AG10803 (cell line): ENCODE measurements at places on chromosomes 3 and 15.

DNA sequence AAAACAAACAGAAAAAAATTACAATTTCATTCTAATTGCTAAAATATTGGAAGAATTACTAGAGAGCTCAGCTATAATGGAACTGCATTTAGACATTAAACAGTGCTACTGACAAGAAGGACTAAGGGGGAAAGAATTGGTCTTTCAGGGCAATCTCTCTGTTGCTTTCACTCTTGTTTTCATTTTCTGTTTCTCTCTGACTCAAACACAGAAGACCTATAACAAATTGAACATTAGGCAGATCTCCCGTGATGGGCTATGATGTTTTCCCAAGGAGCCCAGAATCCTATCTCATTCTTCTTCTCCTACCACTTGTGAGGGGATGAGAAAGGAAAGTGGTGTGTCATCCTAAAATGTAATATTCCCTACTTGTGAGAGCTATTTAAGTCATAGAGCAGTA is 358.0 kb upstream of the TGFBR2 start:
- no peak for DNase-seq

DNA sequence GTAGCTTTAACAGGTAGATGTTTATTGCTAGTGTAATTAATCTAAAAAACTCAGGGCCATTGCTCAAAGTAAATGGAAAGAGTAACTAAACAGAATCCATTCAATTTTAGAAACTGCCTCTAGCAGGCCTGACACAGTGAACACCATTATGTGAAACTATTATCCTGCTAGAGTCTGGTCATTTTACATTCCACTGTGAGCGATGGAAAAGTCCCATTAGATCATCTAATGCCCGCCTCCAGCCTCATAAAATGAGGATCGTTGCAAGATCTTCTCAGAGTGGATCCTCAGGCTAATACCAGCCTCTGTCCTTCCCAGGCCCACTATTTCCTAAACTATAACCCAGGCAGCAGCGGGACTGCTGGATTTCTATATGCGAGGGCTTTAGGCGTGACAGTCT is 107.7 kb downstream of the WDR76 start:
- no peak for DNase-seq

DNA sequence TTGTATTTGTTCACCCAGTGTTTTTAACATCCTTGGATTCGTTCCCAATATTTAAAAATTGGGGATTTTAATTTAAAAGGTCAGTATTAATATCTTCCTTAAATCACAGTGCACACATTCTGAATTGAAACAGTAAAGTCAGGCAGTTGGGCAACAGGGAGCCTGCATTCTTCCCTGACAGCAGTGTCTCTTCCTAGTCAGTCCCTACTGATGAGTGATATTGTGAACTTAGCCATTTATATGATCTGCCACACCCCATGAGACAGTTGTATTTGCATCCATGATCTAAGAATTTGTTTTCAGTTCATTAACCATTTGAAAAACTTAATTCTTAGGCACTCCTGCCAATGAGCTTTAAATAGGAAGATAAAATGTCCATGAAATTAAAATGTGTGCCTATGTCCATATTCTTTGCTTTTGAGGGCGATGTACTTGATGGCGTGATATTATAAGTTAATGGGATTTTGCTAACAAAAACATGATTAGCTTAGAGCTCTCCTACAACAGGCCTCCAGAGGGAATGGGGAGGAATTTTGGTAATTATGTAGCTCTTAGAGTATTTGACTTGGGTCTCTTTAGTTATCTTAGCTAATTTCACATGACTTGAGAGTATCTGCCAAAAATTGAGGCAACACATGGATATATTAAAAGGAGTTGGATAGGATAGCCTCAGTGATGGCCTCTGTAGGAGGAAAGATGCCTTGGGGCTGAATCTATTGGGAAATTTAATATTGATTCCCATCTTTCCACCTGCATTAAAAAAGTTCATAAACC is 219.3 kb downstream of the PTPRG start:
- no peak for DNase-seq

DNA sequence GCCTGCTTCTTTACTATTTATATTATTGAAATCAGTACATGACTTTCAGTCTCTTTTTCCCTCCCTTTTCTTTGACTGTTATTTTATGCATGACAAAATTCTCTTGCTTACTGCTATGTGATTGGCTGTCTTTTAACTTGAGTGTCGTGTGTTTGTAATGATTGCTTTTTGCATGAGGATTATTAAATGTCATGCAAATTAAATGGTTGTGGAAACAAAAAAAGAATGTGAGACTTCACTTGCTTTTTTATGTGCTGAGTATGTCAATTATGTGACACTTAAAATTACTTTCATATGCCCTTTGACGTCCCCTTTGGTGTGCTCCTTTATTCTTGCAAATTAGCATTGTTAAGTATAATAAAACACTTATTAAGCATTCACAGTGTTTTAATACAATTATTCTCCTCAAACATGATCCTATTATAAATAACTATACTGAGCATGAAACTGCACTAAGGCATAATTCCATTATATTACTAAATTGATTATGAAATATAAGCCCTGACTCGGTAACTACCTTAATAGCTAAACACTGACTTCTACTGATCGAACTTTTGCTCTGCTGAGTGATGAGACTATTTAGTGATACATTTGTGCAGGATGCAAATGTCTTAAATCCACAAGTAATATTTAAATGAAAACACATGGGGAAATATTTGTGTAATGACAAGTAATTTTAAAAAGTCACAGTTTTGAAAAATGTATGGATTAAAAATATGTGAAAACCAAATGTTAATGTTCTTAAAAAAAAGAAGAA is 401.7 kb downstream of the NLGN1 start:
- peak; percentile 42 for DNase-seq

DNA sequence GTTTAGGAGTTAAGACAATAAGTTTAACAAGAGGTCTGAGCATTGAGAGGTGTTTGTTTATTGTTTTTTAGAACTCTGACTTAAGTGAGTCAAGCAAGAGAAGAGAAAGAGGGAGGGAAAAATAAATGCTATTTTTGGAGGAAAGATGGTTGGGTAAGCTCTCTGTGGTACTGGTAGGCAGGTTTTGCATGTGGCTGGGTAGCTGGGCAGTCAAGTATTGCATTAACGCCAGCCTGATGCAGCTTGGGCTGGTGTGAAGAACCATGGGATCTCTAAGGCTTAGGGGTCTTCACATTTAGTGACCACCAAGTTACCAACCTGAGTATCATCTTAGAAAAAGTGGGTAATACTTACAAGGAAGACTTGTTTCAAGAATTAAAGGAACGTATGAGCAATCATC is 534.5 kb upstream of the SEMA6D start:
- no peak for DNase-seq

- peak; percentile 10 for DNase-seq
These were observed 120.1 kb upstream of the NMNAT3 start for GRCh38 chr3:139797724-139798343.

- DNase-seq, result peak; percentile 33
These were observed 777 bp downstream of the LOXL1 start for GRCh38 chr15:73927003-73927475.

GRCh38 chr3:41352510-41352909 is 153.2 kb downstream of the CTNNB1 start:
- DNase-seq, result no peak

GRCh38 chr15:101107625-101108460 is 144.0 kb downstream of the CHSY1 start:
- no peak for DNase-seq

DNA sequence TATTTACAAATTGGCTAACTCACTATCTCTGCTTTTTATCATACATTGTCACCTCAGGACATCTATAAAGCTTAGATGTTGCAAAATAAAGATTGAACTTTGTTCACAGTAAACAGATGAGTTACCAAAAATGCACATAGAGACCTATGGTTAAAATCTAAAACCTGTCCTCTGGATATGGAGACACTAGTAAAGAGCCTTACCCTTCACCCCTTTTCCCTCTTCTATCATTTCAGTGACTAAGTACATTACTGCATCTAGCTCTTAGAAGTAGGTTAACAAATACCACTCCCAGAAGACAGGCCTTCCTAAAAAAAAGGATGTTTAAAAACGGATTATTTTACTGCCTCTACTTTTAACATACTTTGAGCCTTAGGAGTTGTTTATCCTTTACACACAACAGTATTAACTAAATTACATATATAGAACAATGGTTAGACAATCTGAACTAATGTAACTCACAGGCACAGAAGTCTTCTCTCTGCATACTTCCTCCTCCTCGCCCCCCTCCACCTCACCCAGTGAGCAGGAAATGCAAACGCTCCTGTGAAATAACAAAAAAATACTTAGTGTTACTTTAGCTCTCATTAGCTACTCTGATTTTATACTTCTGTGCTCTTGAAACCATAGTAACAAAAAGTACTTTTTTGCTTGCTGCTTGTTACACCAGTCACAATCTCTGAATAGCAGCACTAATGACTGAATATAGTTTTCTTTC is 23.3 kb downstream of the IREB2 start:
- DNase-seq, result peak; percentile 1

- no peak for DNase-seq
These were observed 171.4 kb downstream of the NFKBIZ start for GRCh38 chr3:102020735-102021134.

- DNase-seq, result no peak
These were observed 104.1 kb downstream of the TPRA1 start for GRCh38 chr3:127486321-127486944.

DNA sequence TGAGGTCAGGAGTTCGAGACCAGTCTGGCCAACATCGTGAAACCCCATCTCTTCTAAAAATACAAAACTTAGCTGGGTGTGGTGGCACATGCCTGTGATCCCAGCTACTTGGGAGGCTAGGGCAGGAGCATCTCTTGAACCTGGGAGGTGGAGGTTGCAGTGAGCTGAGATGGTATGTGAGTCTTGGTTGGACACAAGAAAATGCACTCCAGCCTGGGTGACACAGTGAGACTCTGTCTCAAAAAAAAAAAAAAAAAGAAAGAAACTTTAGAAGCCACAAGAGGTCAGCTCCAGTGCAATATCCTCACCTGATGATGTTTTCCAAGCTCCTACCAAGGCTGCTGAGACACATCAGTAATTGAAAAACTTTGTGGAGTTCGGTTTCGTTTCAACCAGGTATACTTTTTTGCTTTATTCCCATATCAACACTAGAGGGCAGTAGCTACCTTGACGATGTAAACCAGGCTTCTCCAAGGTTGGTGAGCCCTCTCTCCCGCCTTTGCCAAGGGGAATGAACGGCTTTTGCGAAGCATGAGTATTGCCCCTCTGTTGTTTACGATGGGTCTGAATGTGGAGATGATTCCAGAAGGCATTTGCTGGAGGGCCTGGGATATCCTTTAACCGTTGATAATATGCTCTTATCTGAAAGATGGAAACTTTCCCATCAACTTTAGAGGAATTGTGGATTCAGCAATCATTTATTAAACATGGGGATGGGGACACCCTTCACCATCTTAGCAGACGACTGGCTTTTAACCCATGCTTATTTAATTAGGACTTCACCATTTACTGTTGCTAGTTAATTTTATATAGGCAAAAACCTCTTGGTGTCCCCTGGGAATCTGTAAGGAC is 202.8 kb downstream of the SV2B start:
- DNase-seq, result peak; percentile 66

GRCh38 chr3:120642368-120642948 is 39.6 kb downstream of the HGD start:
- peak; percentile 42 for DNase-seq
